Non-pigmented ciliary epithelial cell (primary cell): ENCODE measurements at places on chromosomes 3 and 15.

DNA sequence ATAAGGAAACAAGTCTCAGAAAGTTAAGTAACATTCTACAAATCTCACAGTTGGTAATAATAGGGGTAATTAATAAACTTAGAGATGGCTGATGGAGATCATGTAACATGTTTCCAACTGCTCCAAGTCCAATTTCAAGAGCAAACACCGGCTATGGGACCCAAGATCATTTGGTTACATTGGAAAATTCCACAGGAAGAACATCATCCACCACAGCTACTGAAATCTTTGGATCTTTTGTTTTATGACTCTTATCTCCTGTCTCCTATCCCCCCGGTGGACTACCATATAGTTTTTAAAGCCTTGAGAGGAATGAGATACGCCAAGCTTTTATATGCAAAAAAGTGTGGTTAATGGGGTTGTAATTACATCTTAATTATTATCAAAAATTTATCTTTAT, 216.1 kb downstream of the WNT5A start:
- no peak for DNase-seq

DNA sequence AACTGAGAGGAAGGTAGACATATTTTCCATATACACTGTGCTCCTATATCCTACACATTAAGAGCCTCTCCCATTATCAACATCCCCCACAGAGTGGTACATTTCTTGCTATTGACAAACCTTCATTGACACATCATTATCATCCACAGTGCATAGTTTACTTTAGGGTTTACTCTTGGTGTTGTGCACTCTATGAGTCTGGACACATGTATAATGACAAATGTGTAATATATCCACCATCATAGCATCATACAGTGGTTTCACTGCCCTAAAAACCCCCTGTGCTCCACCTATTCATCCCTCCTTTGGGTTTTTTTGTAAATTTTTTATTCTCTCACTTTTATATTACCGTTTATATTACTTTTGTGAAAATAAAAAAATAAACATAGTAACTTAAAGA, 22.2 kb upstream of the CLDN18 start:
- no peak for DNase-seq

GRCh38 chr15:101470548-101471239, 18.8 kb downstream of the PCSK6 start:
- DNase-seq, result no peak

DNA sequence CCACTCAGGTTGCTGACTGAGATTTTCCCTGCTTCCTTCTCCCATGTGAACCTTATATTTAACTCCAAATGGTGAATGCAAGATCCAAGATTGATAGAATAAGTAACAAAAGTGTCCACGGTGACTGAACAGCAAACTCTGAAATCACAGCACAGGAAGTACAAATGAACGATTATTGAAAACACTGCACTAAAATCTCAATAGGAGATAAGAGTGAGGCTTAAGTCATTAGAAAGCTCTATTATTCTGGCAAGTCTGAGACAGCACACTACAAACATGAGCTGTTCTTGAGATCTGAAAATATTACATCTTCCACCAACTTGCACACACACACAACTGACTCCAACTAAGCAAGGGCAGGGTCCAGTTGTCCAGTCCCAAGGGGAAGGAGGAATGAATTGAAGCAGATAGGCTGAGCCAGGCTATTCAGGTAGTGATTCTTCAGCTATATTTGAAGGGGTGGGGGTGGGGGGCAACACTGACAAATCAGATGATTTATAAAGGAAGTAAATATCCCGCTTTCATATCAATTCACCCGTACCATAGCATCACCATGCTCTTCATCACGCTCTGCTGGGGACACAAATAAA, 2.9 kb downstream of the ZNF385D start:
- no peak for DNase-seq

DNA sequence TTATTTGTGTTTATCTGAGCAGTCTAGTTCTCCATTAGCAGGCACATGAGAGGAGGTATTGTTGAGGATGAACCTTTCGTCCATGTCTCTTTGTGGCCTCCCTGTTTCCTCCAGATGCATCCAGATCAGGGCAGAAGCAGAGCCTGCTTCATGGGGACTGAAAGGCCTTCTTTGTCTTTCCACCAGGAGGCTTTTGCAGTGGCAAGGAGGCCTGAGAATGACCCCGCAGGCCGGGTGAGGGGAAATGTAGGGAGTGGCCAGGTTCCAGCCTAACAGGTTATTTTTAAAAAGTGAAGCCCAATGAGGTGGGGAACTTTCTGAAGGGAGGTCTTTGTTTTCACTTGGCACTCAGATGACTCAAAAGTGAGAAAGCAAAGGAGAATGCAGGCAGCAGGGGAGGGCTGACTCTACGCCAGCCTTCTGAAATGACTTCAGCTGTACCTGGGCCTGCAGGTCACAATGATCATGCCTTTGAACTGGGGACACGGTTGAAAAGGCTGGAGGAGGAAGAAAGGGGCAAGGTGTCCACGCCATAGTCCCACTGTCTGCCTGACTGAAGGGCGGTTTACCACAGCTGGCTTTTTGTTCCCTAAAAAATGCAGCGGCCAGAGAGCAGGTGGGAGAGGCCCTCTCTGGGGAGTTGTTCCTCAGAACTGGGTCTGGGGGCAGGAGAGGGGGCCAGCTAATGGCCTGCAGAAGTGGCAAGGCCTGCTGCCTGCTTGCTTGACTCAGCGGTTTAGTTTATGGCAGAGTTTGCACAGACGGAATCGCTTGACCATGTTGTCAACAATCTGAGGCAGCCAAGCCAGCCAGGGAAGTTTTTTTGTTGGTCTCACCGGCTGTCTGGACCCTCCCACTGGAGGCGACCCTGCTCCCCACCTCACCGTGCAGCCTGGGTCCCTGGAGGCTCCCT, 28.7 kb downstream of the CMTM7 start:
- DNase-seq, result no peak

DNA sequence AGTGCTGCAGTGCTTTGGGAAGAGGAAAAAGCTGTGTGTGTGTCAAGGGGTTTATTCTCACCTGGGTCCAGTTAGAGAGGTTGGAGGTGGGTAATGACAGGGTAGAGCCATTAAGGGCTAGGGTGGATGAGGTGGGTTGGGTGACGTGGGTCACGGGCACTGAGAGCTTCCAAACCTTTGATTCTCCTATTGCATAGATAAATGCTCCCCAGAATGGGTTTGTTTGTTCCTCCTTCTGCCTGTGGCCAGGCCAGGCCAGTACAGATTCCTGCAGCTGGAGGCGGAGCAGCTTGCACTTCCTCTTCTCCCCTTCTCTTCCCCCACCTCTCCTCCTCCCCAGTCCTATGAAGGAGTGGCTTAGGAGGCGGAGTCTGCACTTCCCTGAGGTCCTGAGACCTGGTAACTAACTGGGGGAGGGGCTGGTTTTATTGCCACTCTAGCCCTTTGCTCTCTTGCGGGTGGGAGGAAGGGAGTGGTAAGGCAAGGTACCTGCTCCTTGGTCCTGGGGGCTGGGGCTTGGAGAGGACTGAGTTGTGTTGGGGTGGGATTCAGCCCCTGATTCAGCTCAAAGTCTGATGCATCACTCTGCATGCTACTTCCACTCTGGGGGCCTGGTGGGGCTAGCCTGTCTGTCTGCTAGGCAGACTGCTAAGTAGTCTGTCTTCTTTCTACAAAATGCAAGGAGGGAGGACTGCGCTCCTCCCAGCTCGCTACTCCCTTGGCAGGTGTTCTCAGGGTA, 3.5 kb downstream of the SPINT1 start:
- DNase-seq, result no peak

DNA sequence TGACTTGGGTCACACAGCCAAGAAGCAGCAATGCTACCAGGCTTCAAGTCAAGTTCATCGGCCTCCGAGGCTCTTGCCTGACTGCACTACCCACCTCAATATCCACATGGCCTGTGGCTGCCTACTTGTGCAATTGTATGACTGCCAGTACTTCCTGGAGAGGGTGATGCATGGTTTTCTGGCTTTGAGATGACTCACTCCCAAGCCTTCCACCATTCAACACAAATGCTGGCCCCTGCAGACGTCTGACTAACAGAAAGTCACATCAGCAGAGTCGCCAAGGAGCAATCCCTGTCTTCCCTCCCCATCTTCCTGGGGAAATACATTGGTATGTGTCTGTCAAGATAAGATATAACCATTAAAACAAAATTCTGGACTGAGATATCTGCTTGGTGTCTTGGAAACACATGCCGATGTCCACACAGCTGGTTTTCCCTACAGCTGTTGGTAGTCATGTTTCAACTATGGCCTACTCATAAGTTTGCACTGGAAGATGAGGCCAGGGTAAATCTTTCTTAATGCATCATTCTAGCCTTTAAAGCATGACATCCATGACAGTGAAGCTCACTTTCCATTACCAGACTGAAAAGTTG, 79.6 kb upstream of the SPATA12 start:
- DNase-seq, result peak; percentile 98

GRCh38 chr15:38872732-38873131, 308.1 kb upstream of the RASGRP1 start:
- no peak for DNase-seq

DNA sequence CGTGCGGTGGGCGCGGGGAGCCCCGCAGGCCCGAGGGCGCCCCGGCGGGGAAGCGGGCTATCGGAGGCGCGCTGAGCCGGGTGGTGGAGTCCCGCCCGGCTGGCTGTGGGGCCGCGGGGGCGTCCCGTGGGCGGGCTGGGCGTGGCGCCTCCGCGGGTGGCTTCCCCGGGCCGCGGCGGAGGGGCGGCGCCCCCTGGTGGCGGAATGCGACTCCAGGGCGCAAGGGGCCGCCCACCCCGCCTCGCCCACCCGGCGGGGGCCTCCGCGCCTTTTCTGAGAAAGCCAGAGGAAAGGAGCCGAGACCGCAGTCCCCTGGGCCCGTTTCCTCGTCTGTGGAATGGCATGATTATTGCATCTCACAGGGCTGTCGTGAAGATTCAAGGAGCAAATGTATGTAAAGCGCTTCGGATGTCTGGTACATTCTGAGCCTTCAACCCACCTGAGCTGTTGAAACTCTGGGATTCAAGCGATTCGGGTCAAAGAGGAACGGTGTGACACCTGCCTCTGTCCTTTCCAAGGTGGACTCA, 31.9 kb upstream of the RAB6B start:
- DNase-seq, result no peak

DNA sequence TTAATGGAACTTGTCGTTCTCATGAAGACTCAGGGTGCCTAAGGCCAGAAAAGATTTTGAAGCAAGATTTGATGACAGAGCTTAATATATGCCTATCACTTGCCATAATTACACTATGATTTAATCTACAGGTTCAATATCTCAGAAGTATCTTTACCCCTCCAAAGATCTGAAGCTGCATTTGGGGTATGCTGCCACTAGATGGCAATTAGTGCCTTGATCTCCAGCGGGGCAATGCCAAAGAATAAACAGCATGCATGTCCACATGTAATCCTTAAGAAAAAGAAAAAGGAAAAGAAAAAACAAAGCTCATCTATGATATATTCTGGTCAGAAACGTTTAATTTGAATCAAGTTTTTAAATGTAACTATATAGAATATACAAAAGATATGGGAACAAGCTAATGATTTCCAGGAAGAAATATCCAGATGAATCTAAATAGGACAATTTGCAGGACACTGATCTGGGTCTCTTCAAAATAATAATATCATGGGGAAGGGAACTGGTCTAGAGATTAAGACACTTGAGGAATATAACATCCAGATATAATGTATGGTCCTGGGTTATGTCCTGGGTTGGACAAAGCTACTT, 55.0 kb upstream of the SOX14 start:
- no peak for DNase-seq

DNA sequence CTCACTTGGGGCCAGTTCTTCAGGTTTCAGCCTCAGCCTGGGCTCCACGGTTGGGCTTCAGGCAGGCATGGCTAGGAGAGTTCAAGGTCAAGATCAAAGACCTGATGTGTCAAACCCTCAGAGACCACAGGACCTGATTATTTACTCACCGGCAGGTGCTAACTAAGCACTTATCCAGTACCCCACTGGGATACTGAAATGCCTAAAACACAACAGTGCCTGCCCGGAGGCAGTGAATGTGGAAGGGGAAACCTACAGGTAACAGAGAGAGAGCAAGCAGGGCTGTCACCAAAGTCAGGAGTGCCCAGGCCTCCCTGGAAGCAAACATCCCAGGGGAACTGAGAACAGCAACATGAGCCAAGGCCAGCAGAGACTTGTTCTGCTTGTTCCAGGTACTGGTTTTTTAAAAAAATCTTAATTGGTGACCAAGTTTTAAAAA, 6.7 kb downstream of the IDH2 start:
- no peak for DNase-seq

GRCh38 chr15:30036036-30036703, 46.6 kb upstream of the GOLGA8J start:
- DNase-seq, result no peak

DNA sequence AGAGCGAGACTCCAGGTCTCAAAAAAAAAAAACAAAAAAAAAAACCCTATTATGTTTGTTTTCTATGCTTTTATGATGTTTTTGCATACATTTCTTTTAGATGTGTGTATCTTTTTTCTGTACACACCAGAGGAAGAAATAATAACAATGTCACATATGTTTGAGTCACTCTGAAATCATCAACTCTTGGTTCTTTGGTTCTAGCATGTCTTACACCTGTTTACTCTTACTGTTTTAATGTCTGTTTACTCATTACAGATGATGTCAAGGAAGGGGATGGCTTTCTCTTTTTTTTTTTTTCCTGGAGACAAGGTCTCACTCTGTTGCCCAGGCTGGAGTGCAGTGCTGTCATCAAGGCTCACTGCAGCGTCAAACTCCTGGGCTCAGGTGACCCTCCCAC, 24.1 kb downstream of the RHOA start:
- no peak for DNase-seq

DNA sequence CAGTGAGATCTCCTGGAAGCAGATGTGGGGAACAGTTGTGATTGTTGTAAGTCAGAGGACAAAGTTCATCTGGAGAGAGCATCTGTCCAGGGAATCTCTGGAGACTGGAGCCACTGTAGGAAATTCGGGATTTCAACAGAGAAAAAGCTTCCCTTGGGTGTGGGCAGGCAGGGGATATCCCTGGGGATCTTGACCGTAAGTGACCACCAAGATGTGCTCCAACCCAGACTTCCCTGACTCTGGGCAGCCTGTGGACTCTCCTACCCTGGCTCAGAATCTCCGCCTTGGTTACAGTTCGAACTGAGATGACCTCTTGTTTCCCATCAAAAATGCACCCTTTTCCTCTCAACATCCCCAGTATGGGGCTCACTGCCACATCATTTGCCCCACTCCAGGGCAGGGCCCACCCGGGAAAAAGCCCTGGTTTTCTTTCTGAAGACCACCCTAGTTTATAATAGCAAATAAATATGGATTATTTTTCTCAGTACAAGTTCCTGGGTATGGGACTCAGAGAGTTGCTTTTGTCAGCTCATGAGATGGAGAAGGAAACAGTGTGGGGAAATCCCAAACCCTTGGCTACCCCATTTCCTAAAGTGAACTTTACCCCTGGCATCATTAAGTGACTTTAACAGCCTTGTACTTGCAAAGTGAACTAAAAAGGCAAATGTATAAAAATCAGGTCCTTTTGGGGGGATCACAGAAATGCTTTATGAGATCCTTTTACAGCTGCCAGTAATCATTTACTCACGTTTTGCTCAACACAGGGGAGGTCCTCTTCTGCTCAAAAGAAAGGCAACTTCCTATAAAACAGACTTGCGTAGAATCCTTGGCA, 89.9 kb downstream of the CCNL1 start:
- no peak for DNase-seq
